Stimulated activated naive CD8-positive, alpha-beta T cell treated with anti-CD3 and anti-CD28 coated beads, Interleukin-15, Interleukin-2, amounts not matched to agents 100 U/mL and 50 U/mL, for 24 hours (primary cell): ENCODE measurements at places on chromosomes 3 and 15.

DNA sequence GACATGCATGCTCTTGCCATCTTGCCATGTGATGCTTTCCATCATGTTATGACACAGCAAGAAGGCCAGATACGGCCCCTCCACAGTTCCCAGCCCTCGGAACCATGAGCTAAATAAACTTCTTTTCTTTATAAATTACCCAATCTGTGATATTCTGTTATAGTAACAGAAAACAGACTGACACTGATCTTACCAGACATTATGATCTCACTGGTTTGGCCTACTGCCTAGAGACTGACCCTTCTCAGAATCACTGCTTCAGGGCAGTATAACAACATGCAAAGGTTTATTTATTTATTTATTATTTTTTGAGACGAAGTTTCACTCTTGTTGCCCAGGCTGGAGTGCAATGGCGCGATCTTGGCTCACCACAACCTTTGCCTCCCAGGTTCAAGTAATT, 14.0 kb downstream of the ZNF619 start:
- DNase-seq = no peak

DNA sequence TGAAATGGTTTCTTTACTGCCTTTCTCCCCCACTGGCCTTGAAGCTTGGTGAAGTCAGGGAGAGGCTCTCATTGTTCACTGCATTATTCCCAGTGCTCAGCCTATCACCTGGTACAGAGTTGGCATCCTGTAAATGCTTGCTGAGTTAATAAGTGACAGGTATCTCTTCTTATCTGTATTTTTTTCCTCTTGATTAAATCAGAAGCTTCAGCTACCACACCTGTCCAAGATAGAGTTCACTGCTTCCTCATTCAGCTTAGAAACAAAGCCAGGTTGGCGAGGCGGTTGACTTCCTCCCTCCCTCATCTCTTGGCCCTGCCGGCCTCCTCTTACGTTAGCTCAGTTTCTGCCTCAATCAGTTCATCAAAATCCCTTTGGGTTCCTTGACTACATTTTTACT, 142.8 kb downstream of the LIPC start:
- DNase-seq = no peak

DNA sequence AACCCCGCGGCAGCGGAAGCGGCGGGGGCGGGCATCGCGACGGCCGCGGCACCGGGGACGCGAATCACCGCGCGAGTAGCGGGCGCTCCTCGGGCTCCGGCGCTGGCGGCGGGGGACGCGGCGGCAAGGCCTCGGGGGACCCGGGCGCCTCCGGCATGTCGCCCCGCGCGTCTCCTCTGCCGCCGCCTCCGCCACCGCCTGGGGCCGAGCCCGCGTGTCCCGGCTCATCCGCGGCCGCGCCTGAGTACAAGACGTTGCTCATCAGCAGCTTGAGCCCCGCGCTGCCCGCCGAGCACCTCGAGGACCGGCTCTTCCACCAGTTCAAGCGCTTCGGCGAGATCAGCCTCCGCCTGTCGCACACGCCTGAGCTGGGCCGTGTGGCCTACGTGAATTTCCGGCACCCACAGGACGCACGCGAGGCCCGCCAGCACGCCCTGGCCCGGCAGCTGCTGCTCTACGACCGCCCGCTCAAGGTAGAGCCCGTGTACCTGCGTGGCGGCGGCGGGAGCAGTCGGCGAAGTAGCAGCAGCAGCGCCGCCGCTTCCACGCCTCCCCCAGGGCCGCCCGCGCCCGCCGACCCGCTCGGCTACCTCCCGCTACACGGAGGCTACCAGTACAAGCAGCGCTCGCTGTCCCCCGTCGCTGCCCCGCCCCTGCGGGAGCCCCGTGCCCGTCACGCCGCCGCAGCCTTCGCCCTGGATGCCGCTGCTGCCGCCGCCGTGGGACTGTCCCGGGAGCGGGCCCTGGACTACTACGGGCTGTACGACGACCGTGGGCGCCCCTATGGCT, 675 bp downstream of the RBM15B start:
- DNase-seq = peak; percentile 38

DNA sequence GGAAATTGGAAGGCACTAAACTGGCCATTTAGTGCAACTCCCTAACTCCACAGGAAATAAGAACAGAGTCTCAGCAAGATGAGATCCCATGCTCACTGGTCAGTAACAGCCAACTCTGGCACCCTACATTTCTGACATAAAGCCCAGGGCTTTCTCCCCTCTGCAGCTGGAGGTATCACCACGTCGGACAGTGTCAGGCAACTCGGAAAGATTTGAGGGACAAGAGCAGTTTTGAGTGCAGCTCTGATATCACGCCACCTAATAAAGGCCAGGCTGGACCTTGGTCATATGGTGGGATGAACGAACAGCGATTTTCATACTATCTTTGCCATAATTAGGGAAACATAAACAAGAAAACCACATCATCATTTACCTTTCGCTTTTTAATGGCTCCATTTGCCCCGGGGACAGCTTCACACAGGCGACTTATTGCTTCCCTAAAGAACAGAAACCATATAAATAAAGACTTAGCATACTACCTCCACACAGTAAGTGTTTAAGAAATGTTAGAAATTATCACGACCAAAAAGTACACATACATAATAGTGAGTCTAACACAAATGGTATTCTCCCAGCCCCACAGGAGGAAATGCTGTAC, 12.5 kb downstream of the EID1 start:
- no peak for DNase-seq

DNA sequence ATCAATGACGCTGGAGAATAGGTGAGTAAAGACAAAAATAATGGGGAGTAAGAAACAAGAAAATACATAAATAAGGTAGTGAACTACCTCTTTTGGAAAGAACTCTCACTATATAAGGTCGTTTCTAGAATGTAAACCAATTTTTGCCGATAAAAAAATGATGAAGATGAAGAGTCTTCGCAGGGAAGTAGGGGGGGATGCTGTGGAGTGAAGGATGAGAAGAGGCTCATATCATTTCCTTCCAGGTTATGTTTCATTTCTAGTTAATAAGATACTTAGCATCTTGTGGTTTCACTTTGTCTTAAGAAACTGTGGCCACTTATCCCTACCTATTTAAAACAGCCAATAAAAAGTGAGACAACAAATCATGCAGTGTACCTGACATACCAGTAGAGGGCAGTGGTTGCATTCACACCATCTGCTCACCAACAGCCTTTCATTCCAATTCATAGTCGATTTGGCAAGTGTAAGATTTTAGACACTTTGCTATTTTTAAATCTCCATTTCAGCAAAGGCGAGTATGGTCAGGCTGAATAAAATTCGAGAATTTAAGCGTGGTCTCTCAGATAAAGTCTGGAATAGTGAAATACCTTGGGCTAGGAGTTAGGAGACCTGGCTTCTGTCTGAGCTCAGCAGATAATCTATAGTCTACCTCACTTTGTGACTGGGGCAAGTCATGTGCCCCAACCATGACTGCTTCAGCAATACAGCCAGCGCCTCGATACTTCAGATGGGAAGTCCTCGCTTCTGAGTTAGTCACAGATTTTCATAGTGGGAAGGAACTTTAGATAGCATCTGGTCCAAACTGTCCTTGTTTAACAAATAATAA, 28.9 kb upstream of the ICE2 start:
- peak; percentile 28 for DNase-seq

DNA sequence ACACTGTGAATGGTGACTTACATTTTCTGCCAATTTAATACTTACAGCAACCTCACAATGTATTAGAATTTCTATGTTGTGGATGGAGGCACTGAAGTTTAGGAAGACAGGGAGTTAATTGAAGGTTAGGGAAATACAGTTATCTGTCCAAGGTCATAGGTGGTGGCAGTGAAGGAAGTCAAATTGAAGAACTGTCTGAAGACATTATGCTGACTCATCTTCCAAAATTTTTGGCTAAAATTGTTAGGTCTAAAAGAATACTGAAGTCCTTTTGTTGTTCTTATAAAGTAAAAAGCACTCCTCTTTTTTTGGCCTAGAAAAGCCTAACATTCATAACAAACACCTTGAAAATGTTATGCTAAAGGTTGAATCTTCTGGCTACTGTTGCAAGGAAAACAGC, 27.7 kb downstream of the EMC4 start:
- no peak for DNase-seq

DNA sequence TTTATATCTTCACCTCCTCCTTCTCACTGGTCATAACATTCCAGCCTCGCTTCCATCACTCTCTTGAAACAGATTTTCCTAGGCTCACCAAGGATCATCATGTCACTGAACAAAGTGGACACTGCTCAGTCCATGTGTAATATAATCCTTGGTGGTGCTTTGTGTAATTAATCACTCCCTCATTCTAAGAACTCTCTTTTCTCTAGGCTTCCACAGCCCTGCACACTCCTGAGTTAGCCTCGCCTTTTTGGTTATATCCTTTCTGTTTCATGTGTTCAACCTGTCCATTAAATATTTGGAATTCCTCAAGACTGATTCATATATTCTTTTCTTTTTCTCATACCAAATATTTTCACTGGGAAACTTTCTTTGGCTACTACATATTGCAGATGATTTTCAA, 440.8 kb downstream of the PYDC2 start:
- DNase-seq = no peak

DNA sequence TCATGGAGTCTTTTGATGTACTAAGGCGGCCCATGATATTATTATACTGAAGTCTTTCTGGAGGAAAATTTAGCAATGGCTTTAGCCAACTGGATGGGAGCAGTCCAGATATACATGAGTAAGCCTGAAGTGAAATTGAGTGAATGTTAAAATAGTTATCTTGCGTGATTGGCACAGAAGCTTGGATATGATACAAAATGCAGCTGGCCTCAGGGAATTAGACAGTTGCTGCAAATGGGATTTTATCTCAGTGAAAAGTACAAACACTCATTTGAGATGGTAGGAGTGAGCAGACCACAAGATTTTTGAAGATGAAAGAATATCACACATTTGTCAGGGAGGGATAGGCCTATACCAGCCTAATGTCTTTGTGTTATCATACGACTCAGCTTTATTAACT, 8.9 kb downstream of the LMOD3 start:
- DNase-seq = no peak

DNA sequence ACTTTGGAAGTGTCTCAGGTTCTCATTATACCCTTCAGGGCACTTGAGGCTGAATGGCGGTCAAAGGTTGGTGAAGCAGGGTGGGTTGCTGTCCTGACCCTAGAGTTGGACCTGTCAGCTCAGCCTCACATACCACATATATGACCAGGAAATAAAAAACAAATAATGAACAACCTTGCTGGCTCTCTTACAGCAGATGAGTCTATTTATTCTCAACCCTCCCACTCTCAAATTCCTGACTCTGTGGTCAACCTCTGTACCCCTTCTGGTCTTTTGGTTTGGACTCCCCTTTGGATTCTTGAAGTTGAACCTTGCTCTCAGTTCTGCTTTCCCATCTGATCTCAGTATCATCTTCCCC, 16.9 kb downstream of the PPP2R3A start:
- DNase-seq = no peak

DNA sequence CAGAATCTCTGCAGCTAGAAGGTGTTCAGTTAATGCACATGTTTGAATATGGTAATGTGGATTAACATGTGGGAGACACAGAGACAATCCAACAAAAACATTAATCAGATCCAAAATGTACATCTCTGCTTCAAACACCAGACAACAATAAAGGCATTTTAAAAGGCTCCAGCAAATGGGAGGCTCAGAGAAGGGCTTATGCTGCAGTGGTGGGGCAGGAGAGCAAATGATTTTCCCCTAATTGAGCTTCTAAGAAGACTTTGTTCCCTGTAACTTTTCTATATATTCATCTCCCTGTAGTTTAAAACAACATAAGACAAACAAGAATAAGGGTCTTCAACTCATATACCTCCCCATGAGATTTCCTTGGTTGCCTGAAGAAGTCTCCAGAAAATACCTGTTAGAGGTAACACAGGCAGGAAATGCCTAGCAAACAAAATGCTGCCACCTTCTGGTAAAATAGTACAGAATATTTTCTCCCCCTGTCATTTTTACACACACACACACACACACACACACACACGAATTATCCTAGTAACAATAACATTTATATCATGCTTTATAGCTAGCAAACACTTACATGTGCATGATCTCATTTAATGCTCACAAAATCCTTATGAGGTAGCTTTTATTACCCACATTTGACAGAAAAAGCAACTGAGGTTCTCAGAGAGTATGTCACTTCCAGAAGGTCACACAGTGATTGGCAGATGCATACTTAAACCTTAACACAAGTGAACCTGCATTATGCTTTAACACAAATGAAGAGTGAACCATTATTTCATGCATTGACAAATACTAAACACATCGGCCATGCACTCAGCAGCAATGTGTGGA, 123.4 kb upstream of the MB21D2 start:
- DNase-seq = no peak

- no peak for DNase-seq
Measured at GRCh38 chr3:32821686-32822296, 4.0 kb downstream of the TRIM71 start.

DNA sequence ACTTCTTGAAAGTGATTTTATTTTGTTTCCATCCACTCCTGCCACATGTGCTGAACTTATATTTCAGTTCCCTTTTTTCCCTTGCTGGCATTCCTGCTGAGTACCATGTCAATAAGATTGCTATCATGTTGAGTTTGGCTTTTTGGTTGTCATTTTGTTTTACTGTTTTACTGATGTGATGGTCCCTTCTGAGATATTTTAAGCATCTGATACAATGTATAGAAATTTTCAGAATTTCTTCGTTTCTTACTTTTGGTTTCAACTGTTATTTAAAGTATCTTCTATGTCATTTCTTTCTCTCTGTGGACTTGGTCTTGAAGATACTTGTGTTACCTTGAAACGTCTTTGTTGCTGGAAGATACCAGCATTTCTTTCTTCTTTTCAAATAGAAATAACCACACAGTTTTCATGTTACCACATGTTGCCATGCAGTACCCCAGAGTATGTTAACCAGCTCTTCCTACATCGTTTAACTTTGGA, 14.1 kb downstream of the SIDT1 start:
- DNase-seq = no peak

DNA sequence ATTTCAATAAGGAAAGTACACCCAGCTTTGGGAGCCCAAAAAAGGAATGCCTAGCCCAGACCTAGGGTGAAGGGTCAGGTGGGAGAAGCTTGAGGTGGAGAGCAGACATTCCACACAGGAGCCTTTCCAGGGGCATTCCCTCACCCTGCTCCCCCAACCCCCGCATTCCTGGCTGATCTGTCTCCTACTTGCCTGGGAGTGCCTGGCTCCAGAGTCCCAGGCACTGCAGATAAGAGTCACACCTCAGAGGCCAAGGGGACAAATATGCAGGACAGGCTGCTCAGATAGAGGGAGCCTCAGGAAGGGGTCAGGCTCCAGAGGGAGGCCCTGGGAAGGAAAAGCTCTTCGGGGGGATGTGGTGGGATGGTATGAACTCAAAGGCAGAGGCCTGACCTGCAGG, 20.8 kb upstream of the HCN4 start:
- DNase-seq = no peak

DNA sequence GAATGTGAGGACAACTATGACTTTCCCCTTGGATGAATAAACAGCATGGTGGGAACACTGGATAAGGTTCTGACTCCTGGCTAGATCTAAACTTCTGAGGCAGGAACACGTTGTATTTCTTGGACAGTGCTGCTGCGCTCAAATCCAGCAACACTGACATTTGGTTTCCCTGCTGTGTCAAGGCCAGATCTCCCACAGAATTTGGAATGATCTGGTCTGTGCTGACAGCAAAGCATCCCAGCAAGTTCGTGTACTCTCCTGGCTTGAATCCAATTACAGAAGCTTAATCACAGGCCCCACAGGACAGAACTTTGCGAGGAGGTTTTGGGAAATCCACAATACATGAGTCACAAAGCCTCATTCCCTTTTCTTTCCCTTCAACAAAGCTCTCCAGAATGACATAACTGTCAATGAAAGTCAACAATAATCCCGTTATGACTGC, 92.5 kb downstream of the ADAMTS9 start:
- no peak for DNase-seq
